ENCODE measurements at places on chromosomes 7 and 10.

GRCh38 chr10:106424981-106425380, 739.5 kb downstream of the SORCS1 start:
- no peak for DNase-seq

GRCh38 chr7:100722480-100723212, 2.4 kb downstream of the EPO start:
- no peak for DNase-seq

DNA sequence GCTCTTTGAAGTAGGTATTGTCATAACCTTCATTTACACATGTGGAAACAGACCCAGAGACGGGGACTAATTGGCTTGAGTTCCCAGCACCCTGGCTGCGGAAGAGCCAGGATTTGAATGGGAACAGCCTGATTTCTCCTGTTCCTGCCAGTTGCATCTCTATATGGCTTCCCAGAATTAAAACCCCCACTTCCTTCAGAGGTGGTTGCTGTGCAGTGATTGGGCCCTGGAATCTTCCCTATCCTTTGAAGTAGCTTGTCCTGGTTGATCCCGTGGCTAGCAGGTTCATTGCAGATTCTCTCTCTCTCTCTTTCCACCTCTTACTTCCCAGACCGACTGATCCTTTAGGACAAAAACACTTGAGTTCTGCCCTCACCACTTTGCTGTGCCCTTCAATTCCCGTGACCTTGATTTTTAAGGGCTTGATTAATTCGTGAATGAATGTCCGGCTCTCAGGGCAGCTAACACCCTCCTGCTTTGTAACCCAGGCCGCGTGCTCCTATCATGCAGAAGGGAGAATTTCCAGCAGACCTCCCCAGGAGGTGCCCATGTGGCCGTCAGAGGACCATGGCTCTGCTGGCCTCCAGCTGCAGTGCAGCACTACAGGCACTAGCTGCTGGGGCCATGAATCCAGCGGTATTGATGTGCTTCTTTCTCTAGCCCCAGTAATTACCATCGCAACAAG, 120.6 kb upstream of the AGK start:
- DNase-seq = no peak

- DNase-seq = no peak
Measured at GRCh38 chr7:93914581-93915066, 6.9 kb upstream of the GNG11 start.

DNA sequence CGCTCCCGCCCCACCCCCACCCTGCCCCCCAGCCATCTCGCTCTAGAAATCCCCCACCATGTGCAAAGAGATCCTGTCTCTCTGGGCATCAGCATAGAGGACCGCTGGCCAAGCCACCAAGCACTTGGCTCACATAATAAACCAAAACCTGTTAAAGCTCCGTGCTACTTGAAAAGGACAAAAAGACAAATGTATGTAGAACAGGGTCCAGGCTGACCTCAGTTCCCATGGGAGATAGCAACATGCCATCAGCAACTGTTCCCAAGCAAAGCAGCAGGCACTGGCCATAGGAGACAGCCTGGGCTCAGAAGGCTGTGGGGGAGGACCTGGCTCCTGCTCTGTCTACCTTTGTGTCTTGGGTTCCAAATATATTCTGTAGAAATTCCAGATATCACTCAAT, 38.4 kb upstream of the GDF10 start:
- no peak for DNase-seq

DNA sequence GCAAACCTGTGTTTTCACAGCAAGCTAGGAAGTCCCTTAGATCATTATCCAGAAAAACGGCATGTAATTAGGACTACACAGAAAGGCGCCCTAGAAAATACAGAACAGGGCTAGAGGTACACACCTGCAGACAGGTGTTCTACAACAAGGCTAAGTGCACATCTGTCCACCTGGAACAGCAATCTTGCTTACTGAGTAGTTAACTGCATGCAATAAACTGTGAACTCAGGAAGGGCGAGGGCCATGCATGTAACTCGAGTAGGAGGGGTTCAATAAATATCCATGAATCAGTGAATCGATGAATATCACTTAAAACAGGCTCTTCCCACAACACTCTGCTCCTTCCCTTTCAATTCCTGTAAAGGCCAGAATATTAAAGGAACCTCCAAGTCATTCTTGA, 22.0 kb downstream of the FAM171A1 start:
- no peak for DNase-seq

DNA sequence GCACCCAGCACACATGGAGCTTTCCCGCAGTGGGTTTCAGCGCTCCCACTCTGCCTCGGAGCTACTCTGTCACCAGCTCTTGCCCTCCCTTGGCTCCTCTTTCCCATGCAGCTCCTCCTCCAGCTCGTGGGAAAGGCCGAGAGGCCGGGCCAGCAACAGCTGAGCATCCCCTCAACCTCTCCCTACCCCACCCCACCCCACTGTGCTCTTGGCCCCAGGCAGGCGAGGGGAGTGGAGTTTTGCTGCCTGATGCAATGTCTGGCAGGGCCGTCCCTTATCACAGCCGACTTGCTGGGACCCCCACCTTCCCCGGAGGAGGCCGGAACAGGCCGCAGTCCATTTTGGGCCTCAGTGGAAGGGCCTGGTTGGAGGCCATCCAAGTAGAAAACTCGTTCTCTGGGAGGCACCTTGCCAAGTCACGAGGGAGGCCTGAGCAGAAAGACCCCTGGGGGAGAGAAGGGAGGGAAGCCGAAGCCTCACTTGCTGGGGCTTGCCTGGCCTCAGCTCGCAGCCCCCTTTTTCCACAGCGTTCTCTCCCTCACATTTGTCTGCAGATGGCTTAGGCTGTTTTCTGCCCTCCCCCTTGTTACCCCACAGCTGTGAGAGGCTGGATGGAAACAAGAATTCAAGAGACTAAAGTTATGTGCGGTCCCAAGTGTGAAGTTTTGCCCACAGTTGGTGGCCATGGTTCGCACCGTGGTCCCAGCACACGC, 35.3 kb downstream of the CHST3 start:
- no peak for DNase-seq

GRCh38 chr7:154353355-154353767, 301.2 kb downstream of the DPP6 start:
- no peak for DNase-seq

DNA sequence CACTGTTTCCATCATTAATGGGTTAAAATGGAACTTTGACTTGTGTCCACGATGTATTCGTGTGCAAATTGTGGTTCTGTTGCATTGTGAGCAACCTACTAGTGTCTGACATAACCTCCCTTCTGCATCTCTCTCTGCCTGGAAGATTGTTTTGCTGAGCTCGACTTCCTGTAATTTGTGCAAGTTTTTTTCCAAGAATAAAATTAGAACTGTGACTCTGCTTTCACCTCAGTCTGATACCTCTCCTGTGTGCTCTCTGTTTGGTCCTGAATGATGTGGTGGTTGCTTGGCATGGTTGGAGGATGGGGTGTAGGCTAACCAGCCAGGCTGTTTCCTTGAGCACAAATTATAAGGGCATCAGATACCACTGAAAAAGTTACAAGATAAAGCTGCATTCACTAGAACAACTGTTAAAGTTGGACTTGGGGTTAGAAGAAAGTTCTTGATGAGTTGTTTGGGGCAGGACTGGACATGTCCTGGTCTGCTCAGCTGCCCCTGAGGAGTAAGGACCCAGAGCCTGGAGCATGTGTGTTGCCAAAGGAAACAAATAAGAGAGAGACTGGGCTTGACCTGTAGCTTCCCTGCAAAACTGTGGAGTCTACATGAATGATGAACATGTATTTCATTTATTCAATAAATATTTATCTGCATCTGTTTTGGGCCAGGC, 1.9 kb upstream of the VOPP1 start:
- DNase-seq = peak; percentile 24

GRCh38 chr10:93333278-93333978, 148.7 kb downstream of the MYOF start:
- no peak for DNase-seq

GRCh38 chr7:94450044-94450697, 55.5 kb downstream of the COL1A2 start:
- no peak for DNase-seq

DNA sequence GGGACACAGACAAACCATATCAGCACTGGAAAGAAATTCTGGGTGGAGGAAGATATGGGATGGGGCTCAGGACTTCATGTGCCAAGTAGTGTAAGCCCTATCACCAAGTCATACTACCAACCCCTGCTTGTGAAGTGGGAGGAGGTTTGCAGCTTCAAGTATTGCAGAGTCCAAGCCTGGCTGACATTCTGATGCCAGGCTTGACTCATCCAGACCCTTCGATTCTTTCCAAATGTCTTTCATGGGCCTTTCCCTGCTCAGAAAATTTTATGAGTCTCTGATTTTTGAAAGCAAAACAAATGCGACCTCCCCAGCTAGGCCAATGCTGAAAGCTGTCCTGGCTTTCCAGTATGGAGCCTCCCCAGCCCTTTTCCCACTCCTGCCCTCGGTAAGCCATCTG, 45.1 kb upstream of the SMNDC1 start:
- DNase-seq = no peak

DNA sequence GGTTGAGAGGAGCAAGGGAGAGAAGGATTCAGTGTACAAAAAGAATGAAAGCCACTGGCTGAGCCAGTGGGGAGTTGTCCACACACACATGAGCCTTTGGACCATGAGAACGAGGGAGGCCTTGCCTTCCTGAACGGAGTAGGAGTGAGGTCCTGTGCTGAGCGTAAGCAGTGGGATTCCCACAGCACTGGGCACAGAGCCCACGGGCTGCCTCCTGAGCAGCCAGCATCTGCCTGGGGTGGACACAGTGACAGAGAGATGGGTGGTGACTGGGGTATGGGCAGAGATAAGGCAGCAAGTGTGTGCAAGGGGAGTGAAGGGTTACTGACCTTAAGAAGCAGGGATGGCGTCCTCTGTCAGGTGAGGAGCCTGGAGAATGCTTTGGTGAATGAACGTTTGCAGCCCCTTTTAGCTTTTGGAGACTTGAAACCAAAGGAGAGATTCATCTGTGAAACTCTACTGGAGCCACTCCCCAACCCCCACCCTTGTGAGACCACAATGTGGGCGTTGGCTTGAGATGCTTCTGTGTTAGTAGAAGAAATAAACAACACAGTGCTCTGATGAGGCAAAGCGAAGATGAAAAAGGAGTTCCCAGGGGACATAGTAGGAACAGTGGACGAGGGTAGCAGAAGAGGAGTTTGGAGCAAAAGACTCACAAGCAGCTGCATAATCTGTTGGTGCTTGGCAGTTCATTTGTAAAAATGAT, 56.5 kb downstream of the FIGNL1 start:
- peak; percentile 74 for DNase-seq

DNA sequence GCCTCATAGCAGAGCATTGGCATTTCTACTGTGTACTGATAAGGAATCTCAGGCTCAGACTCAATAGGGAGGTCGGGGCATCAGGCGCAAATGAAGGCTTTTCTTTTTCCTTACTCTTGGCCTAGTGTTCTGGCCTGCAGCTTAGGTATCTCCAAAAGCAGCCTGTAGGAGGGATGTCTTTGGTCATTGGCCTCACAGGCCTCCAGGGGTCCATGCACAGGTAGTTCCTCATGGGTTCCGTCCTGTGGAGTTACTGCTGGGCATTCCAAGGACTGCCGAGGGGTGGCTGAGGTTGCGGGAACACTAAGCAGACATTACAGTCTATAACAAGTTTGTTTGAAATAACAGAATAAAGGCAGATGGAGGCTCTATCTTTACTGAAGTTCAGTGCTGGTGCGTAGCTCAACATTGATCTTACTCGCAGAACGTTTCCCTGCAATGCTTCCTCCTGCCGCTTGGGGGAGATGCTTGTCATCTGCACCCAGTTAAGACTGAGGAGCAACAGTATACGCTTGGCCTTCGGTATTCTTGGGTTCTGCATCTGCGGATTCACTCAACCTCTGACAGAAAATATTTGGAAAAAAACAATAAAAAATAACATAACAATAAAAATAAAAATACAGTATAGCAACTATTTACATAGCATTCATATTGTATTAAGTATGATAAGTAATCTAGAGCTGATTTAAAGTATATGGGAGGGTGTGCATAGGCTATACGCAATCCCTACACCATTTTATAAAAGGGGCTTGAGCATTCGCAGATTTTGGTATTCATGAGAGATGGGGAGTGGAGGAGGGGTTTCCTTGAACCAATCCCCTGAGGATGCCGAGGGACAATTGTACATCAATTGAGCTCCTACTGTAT, 58.9 kb downstream of the SH2D4B start:
- DNase-seq = peak; percentile 56

DNA sequence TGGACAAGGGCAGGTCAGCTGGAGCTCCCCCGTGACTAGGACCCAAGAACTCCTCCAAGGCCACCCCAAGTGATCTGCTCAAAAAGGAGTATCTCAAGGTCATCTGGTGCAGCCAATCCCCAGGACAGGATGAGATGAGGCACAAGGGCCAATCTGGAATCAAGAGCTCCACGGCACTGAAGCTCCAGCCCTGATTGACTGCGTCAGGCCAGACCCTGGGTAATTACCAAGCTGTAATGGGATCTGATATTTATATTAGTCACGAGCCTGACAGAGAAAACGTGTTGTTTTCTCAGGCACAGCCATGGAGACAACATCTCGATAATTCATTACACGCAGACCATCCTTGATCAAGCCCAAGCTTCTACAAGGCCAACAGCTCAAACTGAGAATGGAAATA, 4.2 kb downstream of the KCNMA1 start:
- no peak for DNase-seq

- no peak for DNase-seq
Measured at GRCh38 chr7:96266580-96266979, 55.3 kb downstream of the SLC25A13 start.

DNA sequence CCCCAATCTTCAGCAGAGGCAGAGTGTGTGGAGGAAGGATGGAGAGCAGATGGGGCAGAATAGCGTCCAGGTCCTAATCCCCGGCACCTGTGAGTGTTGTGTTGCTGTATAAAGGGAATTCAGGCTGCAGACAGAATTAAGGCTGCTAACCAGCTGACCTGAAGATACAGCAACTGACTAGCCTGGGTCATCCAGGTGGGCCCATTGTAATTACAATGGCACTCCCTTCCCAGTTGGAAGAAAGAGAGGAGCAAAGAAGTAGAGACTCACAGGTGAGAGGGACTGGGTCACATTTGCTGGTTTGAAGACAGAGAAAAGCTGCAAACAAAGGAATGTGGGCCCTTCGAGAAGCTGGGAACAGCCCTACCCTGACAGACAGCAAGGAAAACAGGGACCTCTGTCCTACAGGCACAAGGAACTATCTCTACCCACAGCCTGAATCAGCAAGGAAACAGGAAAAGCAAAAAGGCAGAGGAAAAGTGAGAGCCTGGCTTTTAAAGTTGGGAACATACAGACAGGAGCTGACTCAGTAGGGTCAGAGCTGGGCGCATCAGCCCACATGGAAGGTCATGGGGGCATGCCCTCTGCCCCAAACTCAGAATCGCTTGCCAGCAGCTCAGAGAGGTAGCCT, 11.6 kb upstream of the TMEM72 start:
- DNase-seq = no peak

- no peak for DNase-seq
Measured at GRCh38 chr7:157784979-157785441, 448.2 kb downstream of the DNAJB6 start.

DNA sequence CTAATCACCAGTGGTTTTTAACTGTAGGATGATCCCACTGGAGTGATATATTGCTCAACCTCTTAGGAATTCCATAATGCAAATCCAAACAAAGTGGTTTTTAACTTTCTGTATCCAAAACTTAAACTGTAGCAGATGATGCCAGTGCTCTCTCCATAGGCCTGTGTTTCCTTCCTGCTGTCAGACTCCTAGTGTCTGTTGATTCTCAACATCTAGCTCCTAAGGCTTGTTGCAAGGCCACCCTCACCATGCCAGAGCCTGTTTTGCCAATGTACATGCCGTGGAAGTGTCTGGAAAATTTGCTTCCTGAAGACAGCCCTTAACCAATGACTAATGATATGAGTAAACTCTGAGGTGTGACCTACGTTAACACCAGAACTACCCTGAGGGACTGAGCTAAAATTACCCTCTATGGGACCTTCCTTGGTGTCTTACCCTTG, 39.3 kb downstream of the C1GALT1 start:
- DNase-seq = no peak

Data from stimulated activated CD8-positive, alpha-beta memory T cell treated with anti-CD3 and anti-CD28 coated beads, Interleukin-4, amount 100 ng/mL, for 48 hours (primary cell).